ENCODE measurements at places on chromosomes 11 and 22. TPM values are rescaled to one million over a fixed set of nuclear protein-coding genes. Genes with fewer than 3 reads are reported as not detected.
A peak's percentile ranks its signal among the peaks of the same experiment; 100 is the strongest.

Gene OR10A5
- polyA plus RNA-seq, result not detected

DNA sequence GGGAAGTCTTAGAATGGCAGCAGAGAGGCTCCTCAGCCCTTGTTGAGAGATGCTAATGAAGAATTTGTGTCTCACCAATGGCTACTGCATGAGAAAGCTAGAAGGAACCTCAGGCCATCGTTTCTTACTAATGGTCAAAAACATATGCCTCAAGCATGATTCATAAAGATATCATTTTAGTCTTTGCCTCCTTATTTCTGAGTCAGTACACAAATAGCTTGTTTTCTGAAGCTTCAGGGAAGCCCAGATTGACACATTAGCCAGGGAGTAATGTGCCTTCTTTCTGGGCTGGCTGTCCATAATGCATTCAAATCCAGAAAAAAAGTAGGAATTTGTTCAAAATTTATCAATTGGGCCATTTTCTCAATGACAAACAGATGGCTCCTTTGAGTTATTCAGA lies 169.4 kb upstream of the ZBED5 start:
- no peak for DNase-seq

- peak; percentile 59 for DNase-seq
These were observed 2.2 kb downstream of the FXYD2 start for GRCh38 chr11:117822074-117823033.

DNA sequence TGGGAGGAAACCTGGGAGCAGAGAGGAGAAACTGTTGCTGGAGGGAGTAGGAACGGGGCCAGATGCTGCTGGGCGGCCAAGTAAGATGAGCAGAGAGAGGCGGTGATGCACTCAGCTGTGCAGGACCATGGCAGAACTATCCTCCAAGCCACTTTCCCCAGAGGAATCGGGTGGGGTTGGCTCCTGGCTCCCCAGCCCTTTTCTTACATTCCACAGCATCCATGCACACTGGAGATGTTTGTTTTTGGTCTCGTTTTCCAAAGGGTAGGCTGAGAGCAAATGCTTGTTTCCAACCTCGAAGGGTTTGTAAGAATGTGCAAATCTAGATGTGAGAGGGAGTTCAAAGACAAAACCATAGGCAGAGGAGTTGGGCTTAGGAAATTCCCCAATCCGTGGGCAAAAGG lies 73.2 kb downstream of the DBX1 start:
- DNase-seq, result no peak

GRCh38 chr22:39414886-39415285 lies 15.3 kb downstream of the TAB1 start:
- DNase-seq, result peak; percentile 60

GRCh38 chr11:8097062-8097461 lies 16.1 kb downstream of the TUB start:
- DNase-seq, result no peak

DNA sequence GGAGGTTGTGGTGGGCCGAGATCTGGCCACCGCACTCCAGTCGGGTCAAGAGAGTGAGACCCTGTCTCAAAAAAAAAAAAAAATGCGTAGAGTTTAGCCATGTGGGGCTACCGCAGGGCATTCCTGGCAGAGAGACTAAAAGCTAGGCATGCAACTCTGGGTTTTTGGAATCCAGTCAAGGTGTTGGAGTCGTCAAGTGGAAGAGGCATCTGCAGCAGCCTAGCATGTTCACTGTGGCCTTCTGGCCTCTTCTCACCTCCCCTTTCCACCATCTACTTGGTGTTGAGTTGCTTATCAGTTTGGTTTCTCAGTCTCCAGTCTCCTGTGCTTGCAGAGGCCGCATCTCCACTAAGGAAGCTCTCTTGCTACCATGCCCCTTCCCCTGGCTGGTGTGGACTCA lies 572.5 kb downstream of the NTM start:
- DNase-seq, result no peak

DNA sequence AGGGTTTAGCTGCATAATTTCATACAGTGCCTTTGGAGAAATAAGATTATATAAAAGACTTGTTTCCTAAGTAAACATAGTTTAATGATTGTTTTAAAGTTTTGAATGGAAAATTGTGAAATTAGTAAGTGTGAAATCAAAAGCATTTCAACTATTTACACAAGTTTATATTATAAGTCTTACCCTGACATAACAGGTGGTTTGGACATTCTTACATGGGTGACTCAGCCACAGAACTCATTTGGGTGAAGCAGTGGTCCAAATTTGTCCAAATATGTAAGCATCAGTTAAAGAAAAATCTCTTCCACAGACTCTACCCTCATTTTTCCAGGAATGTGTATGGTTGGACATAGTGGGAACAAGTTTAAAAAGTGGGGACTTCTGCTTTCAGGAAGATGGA lies 68.0 kb downstream of the USP47 start:
- no peak for DNase-seq

DNA sequence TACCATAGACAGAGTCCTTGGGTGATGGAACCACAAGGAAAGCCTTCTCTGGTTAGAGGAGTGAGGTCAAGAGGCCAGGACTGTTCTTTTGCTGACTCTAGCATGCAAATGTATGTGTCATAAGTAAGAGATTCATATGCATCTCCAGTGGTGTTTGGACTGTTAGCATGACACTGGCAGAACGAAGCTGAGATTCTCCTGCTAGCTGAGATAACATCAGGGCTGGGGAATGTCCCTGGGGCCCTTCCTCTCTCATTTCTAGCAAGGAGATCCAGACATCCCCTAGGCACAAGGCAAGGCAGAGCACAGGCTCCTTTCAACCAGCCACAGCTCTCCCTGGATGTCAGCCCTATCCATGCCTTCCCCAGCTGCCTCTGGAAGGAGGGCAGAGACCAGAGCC lies 711.3 kb downstream of the OPCML start:
- no peak for DNase-seq

DNA sequence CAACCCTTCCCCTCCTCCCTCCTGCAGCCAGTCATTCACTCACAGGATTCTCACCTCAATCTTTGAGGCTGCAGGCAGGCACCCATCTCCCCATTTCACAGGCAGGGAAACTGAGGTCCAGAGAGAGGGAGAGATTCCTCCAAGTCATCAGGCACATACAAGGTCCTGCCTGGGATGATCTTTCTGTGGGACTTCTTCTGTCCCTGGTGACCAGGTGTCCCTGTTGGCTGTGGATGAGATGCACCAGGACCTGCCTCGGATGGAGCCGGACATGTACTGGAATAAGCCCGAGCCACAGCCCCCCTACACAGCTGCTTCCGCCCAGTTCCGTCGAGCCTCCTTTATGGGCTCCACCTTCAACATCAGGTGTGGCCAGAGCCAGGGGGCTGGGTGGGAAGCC lies 7.8 kb downstream of the FTH1 start:
- DNase-seq, result no peak

- no peak for DNase-seq
These were observed 32.5 kb downstream of the AHNAK start for GRCh38 chr11:62514151-62514550.

Gene IL18
- polyA plus RNA-seq, result 1.3 TPM

- DNase-seq, result no peak
These were observed 300.2 kb downstream of the SHANK2 start for GRCh38 chr11:70952191-70952590.

- DNase-seq, result peak; percentile 56
These were observed 398 bp upstream of the CRACR2B start for GRCh38 chr11:827146-827896.

- peak; percentile 68 for DNase-seq
These were observed at the start of gene CD81 for GRCh38 chr11:2376751-2377451. TSS of gene CD81 (plus strand) at chr11:2377310. CDS start at chr11:2377550, 240 bp downstream.

GRCh38 chr22:39543095-39543494 lies 10.5 kb upstream of the RPS19BP1 start:
- no peak for DNase-seq

- DNase-seq, result no peak
These were observed 54.3 kb downstream of the ST14 start for GRCh38 chr11:130213979-130214281.

- no peak for DNase-seq
These were observed 1.3 kb downstream of the PYGM start for GRCh38 chr11:64758330-64759079.

DNA sequence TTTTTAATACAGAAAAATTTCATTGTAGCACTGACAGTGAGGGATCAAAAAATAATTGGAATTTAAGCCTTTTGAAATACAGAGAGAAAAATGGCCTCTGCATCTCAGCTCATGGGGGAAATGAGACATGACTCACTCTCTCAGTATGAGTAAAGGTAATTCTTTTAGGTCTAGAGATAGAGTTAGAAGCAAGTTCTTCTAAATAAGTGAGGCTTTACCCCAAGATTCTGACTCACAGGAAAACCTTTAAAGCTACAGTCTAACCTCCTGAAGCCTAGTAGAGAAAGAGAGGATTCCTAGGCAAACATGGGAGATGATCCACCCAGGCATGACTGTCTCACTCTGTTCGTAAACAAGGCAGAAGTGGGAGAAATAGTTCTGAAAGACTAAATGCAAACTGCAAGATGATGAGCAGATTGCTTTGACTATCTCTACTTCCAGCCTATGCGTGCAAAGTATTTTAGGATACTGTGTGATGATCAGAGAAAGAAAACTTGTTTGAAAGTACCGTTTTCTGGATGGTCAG lies 1003.3 kb upstream of the CCDC90B start:
- no peak for DNase-seq
